ENCODE measurements at places on chromosomes 4 and X. TPM values are rescaled to one million over a fixed set of nuclear protein-coding genes. Genes with fewer than 3 reads are reported as not detected.

- DNase-seq: no peak
These were observed 302.7 kb downstream of the GPM6A start for GRCh38 chr4:175509320-175509719.

DNA sequence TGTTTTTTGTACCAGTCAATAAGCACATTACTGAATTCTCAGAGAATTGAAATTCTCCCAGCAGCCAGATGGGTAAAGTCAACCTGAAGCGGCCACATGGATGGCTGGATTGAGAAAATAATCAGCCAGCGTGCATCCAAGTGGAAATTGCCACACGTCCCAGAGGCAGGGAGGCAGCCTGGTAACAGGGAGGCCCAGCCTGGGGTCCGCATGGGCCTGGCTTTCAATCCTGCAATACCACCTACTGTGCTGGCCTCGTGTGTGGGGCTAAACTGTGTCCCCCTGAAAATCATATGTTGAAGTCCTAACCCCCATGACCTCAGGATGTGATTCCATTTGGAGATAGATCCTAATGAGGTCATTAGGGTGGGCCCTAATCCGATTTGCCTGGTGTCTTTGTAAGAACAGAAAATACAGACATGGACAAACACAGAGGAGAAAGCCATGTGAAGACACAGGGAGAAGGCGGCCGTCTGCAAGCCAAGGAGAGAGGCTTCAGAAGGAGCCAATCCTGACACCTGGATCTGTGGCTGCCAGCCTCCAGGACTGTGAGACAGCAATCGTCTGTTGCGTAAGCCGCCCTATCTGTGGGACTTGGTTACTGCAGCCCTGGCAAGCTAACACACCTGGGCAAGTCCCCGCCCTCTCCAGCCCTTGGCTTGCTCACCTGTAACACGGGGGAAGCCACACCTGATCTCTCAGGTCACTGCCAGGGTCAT lies 90.3 kb downstream of the JAKMIP1 start:
- no peak for DNase-seq

DNA sequence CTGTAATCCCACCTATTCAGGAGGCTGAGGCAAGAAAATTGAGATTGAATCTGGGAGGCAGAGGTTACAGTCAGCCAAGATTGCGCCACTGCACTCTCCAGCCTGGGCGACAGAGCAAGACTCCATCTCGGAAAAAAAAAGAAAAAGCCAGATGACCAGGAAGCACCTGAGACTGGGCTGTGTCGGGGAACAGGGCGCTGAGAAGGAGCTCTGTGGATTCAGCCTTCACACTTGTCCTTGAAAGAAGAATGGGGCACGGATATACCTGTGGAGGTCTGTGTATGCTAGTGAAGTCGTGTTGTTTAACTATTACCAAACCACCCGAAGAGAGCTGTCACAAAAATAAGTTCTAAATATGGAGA lies 39.3 kb upstream of the TADA2B start:
- DNase-seq: no peak

GRCh38 chrX:140317462-140317861 lies 187.4 kb downstream of the SOX3 start:
- DNase-seq: no peak

DNA sequence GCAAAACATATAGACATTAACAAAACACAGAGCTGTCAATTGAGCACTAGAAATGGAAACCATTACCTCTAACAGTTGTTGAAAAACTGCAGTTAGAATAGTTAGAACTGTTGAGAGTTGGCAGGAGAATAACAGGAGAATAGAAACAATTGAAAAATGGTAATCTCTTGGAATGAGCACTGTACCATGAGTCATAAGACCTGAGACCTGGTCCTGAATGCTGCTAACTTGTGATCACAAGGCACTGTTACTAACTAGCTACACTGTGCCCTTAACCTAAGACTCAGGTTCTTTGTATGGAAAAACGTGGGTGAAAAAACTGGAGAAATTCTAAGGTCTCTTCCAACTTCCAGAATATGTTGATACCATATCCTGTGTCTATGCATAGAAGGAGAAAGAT lies 29.3 kb downstream of the FAM114A1 start:
- no peak for DNase-seq

DNA sequence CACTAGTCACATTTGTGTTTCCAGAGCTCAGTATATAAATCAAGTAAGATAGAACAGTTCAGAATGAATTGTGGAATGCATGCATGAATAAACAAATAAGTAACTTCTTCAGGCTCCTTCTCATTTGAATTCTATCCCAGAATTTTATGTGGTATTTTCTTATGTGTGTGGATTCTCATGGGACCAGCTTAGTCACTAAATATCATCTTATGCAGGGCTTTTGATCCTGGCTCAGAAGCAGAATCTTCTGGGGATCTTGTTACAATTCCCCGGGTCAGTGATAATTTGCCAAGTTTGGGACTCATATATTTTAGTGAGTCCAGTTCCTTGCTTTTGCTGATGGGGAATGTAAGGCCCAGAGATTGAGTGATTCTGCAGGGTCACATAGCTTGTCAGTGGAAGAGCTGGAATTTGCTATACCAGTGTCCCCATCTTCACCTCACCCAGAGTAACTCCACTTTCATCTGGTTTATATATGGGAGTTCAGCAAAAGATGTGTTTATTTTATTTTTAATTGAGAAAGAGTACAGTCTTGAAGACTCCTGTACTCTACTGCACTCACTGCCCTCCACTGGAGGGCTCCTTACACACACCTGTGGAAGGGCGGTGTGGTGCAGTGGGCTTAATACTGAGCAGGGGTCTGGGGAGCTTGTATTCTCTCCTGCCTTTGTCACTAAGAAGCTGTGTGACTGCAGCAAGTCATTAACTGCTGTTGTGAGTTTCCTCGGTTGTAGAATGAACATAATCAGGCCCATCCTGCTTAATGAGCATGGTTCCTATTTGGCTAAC lies 198.2 kb upstream of the CXorf66 start:
- DNase-seq: no peak

GRCh38 chr4:186936496-186937375 lies 213.1 kb upstream of the FAT1 start:
- DNase-seq: no peak

The CT45A10 gene
- not detected for total RNA-seq

The PCSK1N gene
- total RNA-seq: 3.0 TPM

The RBM47 gene
- 108 TPM for total RNA-seq

The TMEM271 gene
- not detected for total RNA-seq

The ANK2 gene
- total RNA-seq: 14.0 TPM

The PPP2R2C gene
- not detected for total RNA-seq

The BST1 gene
- 17.8 TPM for total RNA-seq

The CCDC120 gene
- 9.5 TPM for total RNA-seq

The ZNF182 gene
- 6.5 TPM for total RNA-seq

The RASGEF1B gene
- total RNA-seq: 63.0 TPM

The PARM1 gene
- total RNA-seq: 64.1 TPM

The EGF gene
- 3.5 TPM for total RNA-seq

The ZNF732 gene
- not detected for total RNA-seq

The TRIM61 gene
- 0.89 TPM for total RNA-seq

The BEX5 gene
- total RNA-seq: 4.4 TPM
